CD8-positive, alpha-beta T cell (primary cell): ENCODE measurements at places on chromosomes 13 and 19.

GRCh38 chr13:51895906-51896888, 34.4 kb downstream of the CCDC70 start:
- DNase-seq, result no peak

DNA sequence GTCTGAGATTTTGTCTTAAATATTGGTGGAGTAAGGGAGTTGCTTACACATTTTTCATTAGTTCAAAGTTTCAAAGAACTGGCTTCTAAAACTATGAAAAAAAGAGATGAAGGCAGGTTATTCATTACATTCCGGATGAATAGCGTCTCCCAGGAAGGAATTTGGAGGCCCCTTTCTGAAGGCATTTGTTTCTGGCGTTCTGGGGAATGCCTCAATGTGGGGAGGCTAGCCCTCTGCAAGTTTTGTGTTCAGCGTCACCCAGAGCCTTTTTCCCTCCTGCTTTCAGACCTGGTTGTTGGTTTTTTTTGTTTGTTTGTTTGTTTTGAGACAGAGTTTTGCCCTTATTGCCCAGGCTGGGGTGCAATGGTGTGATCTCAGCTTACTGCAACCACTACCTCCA, 21.0 kb downstream of the FAM124A start:
- no peak for DNase-seq

GRCh38 chr13:49292742-49293486, 45.2 kb downstream of the CDADC1 start:
- DNase-seq, result no peak

- DNase-seq, result no peak
Observed at GRCh38 chr13:61706899-61707298, 291.2 kb upstream of the PCDH20 start.

DNA sequence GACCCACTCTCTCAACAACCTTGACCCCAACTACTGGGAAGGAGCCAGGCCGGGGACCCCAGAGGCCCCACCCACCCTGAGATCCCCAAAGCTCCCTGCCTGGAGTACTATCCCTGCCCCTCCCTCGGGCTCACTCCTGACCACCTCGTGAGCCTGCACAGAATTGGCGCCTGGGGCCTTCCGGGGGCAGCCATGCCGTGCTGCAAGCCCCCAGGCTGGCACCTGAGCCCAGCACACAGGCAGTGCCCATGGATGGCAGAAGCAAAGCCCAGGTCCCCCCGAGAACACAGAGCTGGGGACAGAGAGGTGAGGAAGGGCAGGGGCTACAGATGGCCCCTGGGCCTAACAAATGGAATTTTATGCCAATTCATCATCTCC, 13.9 kb downstream of the LSM4 start:
- no peak for DNase-seq
